ENCODE measurements at places on chromosomes 4 and X. TPM values are rescaled to one million over a fixed set of nuclear protein-coding genes. Genes with fewer than 3 reads are reported as not detected.

CSN3 gene
- total RNA-seq, result not detected

ACOX3 gene
- 37.4 TPM for total RNA-seq

WDR1 gene
- 370 TPM for total RNA-seq

HPGDS gene
- total RNA-seq, result not detected

TMPRSS11B gene
- not detected for total RNA-seq

AMBN gene
- total RNA-seq, result not detected

DNA sequence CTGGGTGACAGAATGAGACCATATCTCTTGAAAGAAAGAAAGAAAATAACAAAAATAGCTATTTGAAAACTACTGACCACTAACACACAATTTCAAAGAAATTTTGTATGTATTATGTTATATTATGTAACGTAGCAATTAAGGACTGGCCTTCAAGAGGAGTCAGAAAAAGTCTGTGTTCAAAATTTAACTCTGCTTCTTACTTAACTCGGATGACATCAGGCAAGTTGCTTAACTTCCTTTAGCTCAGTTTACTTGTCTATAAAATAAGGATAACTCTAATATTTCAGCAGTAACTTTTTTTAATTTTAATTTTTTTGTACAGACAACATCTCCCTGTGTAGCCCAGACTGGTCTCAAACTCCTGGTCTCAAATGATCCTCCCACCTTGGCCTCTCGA lies 14.6 kb upstream of the PRSS12 start:
- DNase-seq, result no peak

DNA sequence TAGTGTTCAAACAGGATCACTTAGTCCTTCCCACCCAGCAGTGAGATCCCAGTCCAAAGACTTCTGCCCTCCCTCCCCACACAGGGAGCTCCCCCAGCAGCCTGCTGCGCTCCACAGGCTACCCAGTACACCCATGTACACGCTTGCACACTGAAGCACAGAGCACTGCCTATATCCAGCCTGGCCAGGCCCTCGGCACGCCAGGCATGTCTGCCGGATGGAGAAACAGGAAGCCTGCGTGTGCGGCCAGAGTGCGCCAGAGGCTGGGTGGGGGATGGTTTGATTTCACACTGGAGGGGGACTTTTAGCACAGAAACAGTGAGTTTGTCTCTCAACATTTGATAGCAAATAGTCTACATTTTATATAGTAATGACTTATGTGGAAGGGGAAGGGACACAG lies 833.5 kb upstream of the IGFBP7 start:
- no peak for DNase-seq

- DNase-seq, result no peak
Measured at GRCh38 chr4:84678976-84679744, 96.2 kb downstream of the CDS1 start.

- no peak for DNase-seq
Measured at GRCh38 chr4:100913685-100914084, 395.9 kb upstream of the EMCN start.

GRCh38 chr4:142231787-142232186 lies 595.4 kb downstream of the IL15 start:
- no peak for DNase-seq

DNA sequence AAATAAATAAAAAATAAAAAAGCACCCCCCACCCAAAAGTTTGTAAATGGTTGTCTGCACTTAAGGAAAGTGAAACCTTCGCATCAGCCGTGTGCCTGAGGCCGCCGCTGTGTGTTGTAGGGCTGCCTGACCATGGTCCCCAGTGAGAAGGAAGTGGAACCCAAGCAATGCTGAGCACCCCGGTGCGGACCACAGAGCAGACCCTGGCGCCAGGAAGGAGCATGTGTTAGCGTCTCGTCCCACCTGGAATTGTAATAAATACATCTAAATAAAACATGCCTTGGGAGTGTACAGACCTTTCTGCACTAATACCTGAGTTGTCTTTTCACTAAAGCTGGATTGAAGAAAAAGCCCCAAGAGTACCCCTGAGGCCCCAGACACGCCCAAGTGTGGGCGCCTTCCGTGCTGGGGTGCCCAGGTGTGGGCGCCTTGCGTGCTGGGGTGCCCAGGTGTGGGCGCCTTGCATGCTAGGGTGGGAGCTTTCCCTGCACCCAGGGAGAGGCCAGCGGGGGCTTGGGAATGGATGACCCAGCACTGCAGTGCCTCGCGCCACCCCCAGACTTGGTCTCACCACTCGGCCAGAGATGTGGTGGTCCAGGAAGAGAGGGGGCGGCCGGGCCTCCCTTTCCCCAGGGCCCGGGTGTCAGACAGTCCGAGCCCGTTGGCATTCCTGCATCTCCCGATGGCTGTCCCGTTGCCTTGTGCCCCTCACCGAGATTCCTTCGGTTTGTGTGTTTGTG lies 33.7 kb downstream of the HTT-AS start:
- DNase-seq, result no peak

GRCh38 chr4:123398066-123398852 lies 1.7 kb downstream of the SPRY1 start:
- DNase-seq, result no peak

GRCh38 chr4:141871086-141871770 lies 234.8 kb downstream of the IL15 start:
- DNase-seq, result no peak

GRCh38 chr4:182553653-182554052 lies 310.5 kb downstream of the TENM3 start:
- DNase-seq, result no peak

DNA sequence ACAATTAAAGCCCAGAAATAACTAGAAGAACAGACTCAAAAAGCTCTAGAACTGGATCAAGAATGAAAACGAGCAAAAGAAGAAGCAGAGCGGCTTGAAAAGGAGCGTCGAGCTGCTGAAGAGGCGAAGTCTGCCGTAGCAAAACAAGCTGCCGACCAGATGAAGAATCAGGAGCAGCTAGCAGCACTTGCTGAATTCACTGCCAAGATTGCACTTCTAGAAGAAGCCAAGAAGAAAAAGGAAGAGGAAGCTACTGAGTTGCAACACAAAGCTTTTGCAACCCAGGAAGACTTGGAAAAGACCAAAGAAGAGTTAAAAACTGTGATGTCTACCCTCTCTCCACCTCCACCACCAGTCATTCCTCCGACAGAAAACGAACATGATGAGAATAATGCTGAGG lies 56.1 kb upstream of the PPP4R3C start:
- DNase-seq, result no peak

DNA sequence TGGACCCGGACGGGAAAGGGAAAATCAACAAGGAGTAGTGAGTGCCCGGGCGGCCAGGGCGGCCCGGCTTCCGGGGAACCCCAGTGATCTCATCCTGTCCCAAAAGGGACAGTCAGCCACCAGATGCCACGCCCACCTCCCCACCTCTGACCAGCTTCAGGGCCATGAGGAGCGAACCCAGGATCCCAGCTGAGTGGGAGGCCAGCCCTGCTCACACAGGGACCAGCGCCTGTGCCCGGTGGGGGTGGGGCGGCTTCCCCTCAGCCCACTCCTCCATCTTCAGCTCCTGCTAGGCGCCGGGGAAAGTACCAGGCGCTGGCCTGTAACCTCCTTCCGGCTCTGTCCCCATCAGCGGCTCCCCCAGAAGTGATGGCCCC lies 6.2 kb downstream of the MYL5 start:
- no peak for DNase-seq

DNA sequence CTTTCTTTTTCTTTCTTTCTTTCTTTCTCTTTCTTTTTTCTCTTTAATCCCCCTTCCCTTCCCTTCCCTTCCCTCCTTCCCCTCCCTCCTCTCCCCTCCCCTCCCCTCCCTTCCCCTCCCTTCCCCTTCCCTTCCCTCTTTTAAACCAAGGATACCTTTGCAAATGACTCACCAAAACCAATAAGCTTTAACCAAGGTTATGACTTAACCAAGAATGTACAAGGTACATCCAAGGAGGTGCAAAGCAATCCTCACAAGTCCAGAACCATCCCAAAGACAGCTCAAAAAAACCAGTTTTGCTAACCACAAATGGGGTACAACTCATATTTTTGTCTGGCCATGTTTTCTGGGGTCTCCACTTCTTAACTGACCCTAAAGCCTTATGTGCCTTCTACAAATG lies 174.7 kb upstream of the PPP1R2C start:
- no peak for DNase-seq

DNA sequence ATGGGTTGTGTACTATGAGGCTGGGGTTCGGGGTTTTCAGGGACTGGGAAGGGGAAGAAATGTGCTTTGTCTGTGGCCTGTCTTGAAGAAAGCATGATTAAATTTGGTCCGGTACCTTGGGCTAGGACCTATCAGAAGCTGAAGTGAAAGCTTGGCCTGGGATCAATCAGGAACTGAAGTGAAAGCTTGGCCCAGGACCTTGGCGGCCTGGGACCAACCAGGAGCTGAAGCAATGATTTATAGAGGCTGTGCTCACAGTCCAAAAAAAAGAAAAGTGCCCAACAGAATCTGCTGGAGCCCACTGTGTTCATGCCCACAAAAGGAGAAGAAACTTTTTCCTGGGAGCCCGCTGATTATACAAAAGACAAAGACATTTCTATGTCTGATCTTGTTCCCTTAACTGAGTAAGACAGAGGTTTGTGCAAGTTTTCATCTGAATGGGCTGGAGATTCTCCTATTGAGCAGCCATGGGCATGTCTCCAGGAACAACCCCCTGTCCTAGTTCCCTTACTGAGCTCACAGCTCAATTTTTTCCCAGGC lies 1427.9 kb downstream of the FAM133A start:
- DNase-seq, result no peak

GRCh38 chr4:150384249-150384648 lies 197.7 kb upstream of the MAB21L2 start:
- DNase-seq, result no peak
